ENCODE measurements at places on chromosomes 5 and 9.

DNA sequence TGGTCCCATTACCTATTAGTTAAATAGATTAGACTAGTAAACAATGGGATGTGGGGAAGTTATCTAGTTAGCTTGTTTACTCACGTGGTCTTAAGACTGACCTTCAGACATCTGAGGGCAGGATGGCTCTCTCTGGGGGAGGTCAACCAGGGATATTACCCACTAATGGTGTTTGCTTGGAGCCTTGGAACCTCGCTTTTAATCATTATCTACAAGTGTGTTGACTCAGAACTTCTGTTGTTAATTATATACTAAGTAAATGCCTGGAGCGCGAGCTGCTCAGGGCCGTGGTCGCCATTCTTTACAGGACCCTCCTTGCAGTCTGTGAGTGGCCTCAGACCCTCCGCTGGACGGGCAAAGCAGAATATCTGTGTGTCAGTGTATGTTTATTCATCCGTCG lies 48.5 kb upstream of the ZNF354A start:
- no peak for DNase-seq

- no peak for DNase-seq
These were observed 8.5 kb upstream of the C1QTNF3 start for GRCh38 chr5:34051374-34051980.

DNA sequence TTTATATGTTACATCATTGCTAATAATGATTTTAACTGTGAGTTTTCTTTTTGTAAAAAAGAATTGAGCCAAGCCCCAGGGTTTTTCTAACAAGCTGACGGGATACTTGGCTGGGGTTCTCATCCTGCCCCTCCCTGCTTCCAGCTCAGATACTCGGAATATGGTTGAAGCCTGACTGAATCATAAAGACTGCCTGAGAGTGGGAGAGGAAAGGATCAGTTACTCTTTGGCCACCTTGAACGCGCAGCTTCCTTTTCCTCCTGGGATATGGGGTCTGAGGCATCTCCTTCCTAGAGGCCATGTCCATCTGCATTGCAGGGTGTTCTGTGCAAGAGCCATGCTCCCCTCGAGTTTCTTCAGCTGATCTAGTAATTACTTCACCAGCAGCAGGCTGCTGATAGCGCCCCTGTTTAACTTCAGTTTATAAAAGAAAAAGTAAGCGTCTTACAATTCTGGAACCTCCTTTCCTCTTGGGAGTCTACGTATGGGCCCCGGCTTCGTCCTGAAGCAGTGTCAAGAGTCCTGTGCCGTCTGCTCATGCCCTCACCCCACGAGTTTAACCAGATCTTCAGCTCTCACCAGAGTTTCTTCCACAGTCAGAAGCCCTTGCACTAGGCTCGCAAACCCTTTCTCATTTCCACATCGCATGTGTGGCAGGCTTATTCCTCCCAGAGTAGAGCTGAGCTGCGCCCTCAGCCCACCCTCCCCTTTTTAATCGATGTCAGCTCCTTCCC lies 130.0 kb downstream of the MVB12B start:
- peak; percentile 61 for DNase-seq

DNA sequence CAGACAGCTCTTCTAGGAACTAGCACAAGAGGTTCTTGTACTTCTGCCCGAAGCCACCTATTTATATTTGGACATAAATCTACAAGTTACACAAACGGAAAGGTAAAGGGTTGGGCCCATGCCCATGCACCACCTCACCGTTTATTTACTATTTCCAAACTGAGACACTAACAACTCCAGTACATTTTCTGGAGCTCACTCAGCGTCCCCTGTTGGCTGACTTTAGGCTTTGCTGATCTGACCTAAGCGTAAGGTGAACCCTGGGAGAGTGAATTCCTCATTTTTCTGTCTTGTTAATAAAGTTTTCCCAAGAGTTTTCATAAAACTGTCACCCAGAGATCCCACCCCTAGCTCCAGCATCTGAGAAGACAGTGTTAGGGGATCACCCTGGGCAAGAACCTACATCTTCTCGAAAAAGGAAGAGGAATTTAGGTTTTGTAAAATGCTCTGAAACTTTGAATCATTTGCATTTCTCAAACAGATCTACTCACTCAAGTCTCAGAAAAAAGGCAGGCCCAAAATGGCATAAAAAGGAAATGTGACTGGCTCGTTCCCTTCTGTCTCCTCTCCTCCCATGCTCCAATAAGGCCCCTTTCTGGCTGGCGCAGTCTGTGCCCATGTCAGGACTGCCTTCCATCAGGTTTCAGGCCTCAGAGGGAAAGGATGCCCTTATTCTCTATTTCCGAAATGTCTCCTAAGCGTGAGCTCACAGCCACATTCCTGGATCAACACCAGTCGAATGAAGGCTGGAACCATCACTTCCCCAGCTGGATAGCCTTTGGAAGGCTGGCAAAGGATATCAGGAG lies 201.3 kb downstream of the FANCC start:
- DNase-seq: peak; percentile 7

GRCh38 chr9:76944011-76944410 lies 38.1 kb upstream of the PRUNE2 start:
- no peak for DNase-seq

DNA sequence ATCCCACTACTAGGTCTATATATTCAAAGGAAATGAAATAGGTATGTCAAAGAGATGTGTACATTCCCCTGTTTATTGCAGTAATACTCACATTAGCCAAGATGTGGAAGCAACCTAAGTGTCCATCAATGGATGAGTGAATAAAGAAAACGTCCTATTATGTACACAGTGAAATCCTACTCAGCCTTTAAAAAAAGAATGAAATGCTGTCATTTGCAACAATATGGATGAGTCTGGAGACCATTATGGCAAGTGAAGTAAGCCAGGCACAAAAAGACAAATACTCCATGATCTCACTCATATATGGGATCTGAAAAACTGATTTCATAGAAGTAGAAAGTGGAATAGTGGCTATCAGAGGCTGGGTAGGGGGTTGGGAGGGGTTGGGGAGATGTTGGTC lies 909.1 kb upstream of the DMAC1 start:
- no peak for DNase-seq

GRCh38 chr5:9765419-9766140 lies 135.4 kb upstream of the TAS2R1 start:
- DNase-seq: no peak

GRCh38 chr5:179991106-179991505 lies 80.5 kb downstream of the RNF130 start:
- DNase-seq: no peak

DNA sequence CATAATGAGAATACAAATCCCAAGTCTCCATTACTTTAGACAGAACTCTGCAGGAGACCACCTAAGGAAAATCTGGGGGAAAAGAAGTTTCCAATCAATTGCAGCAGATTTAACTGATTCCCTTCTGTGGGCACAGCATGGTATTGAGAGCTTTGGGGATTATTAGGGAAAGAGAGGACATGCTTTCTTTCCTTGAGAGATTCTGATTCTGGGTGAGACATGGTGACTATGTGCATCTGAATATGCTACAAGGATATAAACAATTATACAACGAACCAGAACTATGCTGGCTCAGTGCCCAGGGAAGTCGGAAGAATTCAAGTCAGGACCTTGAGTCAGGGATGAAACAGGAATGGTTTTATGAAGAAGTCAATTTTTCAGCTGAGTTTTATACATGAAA lies 183.7 kb downstream of the PDE4D start:
- DNase-seq: peak; percentile 34

- no peak for DNase-seq
These were observed 13.4 kb upstream of the SLC9A3 start for GRCh38 chr5:537621-538071.

DNA sequence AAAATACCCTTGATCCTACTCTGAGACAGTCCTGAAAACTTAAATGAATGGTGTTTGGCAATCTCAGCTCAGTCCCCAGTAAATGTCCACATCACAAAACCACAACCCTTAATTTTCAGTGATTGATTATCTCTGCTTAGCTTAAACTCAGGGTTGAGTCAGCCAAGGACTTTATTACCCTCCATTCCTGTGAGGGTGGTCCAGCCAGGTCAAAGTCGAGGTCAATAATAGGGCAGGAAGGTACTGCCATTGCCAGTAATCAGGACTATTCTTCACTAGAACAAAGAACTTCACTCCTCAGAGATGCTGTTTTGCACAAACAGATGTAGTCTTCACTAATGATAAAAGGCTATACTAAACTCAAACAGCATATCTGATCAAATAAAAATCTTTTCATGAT lies 499.4 kb downstream of the ISL1 start:
- no peak for DNase-seq

- no peak for DNase-seq
These were observed 343.0 kb upstream of the EDIL3 start for GRCh38 chr5:84727708-84728107.

DNA sequence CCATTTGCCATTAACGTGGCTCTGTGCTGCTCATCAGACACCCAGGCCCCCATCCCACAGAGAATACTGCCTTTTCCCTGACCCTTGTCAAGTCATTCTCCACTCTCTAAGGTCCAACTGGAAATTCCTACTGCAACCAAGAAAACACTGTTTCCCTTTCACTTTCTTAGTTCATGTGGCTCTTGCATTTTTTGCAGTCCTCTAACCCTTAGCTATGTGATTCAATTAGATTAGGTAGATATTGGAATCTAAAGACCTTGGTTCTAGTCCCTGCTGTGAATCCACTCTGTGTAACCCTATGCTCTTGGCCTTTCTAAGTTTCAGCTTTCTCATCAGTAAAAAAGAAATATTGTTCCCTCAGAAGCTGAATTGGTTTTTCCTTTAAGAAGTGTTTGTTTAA lies 649.4 kb downstream of the CCDC171 start:
- no peak for DNase-seq

DNA sequence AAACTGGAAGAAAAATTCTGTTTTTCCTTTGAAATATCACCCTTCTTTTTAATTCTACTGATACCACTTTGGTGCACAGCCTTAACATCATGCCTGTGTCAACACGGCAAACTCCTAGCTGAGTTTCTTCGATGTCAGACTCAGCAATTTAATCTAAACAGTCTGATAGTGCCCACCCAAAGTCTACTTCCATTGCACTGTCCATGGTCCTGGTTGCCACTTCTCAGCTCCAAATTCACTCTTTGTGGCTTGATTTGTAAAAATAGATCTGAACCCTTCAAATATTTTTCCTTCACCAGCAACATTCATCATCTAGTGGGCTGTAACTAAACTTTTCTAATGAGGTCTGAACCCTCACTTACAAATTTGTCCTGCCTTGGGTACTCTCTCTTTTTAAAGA lies 107.8 kb downstream of the NUDT12 start:
- no peak for DNase-seq

DNA sequence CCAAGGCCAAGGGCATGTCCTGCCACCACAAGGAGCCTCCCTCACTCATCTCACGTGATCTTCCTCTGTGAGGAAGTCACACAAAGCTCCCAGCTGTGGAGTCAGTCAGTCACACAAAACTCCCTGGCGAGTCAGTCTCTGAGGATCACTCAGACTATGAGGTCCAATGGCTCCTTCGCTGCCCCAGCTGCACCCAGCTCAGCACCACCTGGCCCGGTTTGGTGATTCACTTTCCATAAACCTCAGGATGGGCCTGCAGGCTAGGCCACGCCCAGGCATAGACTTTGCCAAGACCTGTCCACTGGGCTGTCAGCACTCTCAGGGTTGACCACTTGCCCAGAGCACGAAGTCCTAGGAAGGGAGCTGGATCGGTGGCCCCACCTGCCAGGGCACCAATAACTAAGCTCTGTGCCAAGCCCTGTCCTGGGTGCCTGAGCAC lies 233.8 kb downstream of the HSPA4 start:
- no peak for DNase-seq

GRCh38 chr9:125239631-125240597 lies 1.2 kb downstream of the HSPA5 start:
- DNase-seq: no peak

GRCh38 chr9:81902626-81903025 lies 25.6 kb upstream of the SPATA31D4 start:
- no peak for DNase-seq

- DNase-seq: peak; percentile 36
These were observed 174.7 kb downstream of the WDR70 start for GRCh38 chr5:37553720-37554404.

GRCh38 chr5:181088289-181088688 lies 42.7 kb downstream of the OR2V1 start:
- DNase-seq: no peak

DNA sequence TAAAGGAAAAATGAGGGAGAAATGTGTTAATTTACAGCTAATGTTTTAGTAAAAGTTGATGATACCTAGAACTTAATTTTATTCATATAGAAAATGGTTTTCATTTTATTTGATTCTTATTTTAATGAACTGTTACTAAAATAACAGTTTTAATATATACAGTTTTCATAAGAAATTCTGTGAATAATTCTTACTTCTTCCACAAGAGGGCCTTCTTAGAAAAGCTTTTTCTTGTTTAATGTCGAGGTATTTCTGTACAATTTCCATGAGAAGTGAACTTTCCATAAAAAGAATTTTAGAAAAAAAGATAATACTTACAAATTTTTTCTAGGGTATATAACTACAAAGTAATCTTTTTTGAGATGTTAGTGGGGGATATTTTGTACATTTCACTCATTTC lies 73.9 kb downstream of the KLF9 start:
- DNase-seq: no peak

Data from right hindlimb (tissue), 1 donor.